ENCODE measurements at places on chromosomes 4 and X. TPM values are rescaled to one million over a fixed set of nuclear protein-coding genes. Genes with fewer than 3 reads are reported as not detected.

VAMP7 gene
- 54.5 TPM for total RNA-seq

SPOCK3 gene
- 1.9 TPM for total RNA-seq

DNA sequence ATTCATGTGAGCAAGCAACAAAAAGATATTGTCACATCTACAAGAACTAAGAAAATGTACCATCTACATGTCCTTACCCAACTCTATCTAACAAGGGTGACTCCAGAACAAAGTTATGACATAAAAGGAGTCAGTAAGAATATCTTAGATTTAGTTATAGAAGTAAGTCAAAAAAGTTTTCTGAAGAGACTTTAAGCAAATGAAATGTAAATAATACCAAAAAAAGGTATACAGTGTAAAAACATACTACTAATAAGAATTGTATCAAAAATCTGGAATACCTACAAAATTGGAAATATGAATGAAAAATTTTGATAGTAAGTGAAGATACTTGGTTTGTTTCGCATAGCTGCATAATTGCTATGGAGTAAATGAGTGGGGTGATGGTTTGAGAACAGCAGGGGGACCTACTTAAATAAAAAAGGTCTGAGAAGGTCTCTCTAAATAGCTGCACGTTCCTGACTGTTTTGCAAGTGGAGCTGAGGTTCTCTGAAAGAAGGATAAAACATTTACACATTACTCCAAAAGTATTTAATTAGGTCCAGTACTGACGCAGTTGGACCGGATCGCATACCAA is 51.0 kb upstream of the ENPP6 start:
- DNase-seq: no peak

DNA sequence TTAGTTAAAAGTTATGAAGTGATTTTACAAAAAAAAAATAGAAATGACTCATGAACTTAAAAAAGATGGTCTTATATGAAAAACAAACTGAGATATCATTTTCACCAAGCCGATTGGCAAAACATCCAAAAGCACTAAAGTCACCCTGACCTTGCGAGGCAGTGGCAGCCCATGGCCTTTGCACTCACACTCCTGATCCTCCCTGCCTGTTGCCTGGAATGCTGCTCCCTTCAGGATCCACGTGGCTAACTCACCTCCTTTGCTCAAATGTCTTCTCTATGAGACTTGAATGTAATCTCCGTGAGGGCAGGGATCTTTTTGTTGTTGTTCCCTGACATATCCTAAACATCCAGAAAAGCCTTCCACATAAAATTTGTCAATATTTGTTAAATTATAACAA is 106.4 kb downstream of the RAPGEF2 start:
- no peak for DNase-seq

DNA sequence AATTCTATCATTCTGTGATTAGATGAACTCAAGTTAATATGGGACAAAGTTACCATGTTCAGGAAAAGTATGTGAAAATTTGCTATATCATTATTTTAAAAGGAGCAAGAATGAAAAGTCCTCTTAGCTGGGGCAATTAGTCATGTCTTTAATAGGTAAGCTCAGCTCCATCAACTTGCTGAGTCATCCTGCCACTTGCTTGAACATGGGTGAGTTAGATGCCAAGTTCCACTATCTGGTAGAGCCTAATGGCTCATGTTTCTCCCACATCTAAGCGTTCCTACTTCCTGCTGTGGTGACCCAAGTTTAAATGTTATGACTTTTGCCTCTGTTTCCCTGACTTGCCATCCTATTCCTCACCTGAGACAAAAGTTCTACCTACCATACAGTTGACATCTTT is 276.8 kb downstream of the ZNF674 start:
- DNase-seq: peak; percentile 42

Data from fibroblast of the aortic adventitia (primary cell).